ENCODE measurements at places on chromosomes 3 and 15.

DNA sequence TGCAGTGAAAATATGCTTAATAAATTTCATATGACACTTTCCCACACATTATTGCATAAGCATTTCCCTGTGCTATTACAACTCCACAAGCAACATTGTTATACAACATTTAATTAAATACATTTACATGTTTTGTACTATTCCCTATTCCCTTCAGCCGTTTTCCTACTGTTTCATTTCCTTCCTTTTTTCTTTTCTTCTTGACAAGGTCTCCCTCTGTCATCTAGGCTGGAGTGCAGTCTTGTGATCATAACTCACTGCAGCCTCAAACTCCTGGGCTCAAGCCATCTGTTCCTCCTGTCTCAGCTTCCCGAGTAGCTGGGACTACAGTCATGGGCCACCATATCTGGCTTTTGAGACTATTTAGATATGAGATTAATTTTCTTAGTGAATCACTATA lies 254.7 kb downstream of the NFKBIZ start:
- DNase-seq = no peak

GRCh38 chr3:48440590-48440958 lies 517 bp downstream of the TMA7 start:
- DNase-seq = no peak

DNA sequence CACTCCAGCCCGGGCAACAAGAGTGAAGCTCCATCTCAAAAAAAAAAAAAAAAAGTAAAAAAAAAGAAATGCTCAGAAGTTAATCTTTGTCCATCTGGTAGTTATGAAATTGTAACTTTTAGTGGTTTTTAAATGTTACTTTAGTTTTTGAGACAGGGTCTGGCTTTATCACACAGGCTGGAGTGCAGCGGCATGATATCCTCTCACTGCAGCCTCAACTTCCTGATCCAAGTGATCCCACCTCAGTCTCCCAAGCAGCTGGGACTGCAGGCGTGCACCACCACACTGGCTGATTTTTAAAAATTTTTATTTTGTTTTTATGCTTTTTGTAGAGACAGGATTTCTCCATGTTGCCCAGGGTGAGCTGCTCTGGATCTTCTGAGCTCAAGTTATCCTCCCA lies 1.3 kb downstream of the RNU5B-1 start:
- DNase-seq = no peak

DNA sequence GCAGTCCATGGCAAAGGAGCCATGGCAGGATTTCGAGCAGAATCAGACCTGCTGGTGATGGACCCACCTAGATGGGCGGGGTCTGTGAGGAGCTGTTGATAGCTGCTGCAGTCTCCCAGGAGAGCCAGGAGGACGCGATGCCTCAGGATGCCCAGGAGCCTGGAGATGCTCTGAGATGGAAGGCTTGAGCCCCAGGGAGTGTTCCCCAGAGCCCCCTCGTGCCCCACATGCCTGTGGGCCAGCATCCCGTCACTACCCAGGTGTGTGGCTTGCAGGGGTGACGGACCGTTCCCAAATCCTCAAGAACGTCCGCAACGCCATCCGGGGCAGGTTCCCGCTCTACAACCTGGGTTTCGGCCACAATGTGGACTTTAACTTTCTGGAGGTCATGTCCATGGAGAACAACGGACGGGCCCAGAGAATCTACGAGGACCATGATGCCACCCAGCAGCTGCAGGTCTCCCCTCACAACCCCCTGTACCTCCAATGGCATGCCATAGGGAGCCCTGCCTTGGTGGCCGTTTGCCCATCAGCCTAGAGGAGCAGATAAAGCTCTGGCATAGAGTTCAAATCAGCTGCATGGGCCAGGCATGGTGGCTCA lies 6.7 kb downstream of the ITIH1 start:
- DNase-seq = no peak

DNA sequence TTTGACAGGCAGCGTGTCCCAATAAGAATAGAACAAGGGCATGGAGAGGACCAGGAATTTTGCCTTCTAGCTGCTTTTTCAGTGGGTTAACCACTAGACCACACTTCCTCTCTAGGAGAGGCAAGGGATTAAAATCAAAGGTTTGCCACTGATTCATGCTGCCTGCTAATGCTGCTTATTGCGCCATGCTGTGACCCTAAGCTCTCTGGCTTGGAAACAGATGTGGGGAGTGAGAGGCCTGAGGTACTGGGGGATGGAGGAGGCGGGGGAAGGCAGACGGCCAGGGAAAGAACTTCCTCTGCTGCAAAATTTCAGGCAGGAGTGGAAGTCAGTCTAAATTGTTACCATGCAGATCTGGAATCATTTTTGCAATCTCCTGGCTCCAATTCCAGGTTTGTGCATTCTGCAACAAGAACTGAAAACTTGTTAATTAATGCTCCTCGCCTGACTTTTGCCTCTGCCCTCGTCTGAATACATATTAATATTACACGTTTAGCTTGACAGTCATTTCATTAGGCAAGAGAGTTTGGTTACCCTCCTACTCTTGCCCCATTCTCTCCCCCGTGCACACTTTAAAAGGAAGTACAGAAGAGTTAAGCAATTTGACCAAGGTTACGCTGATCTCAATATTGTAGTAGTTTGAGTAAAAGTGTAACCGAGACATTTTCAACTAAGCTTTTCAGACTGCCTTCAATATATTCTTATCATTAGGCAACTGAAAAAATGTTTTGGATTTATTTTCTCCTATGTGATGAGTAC lies 121.7 kb upstream of the SPRED1 start:
- no peak for DNase-seq

Data from pulmonary artery endothelial cell (primary cell).